ENCODE measurements at places on chromosomes 1 and 21.

DNA sequence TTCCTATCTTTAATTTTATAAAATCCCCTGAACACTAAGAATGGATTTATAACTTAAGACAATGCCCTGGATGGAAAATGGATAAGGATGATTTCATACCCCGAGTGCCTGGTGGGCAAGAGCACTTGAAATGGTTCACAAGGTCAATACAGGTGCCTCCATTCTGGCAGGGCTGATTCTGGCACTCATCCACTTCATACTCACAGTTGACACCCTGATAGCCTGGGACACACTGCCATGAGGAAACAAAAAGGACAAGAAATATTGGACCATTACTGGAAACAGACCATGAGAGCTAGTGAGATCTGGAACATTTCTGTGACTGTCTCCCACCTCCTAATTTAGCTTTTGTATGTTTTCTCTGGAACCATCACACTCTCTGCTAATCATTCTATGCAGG, 39.1 kb upstream of the ADAM30 start:
- DNase-seq, result no peak

DNA sequence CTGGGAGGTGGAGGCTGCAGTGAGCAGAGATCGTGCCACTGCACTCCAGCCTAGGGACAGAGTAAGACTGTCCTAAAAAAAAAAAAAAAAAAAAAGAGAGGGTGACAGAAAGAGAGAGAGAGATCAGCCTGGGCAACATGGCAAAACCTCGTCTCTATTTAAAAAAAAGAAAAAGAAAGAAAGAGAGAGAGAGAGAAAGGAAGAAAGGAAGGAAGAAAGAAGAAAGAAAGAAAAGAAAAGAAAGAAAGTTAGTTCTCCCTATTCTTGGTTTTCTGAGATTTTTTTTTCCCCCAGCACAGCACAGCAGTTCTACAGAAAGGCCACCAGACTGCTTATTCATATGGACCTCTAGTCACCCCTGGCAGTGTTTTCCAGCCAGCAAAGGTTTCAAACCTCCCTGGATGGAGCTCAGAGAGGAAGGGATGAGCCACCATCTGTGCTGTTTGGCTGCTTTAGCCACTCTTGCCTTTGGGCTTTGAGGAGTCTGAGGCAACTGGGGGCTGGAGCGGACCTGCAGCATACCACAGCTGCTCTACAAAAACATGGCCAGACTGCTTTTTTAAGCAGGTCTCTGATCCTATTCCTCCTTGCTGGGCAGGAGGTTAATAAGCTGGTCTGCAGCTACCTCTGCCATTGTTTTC, 10.6 kb downstream of the S100A6 start:
- no peak for DNase-seq

- no peak for DNase-seq
Measured at GRCh38 chr1:67557696-67558448, 127.1 kb upstream of the GADD45A start.

GRCh38 chr1:201015551-201016091, 7.9 kb downstream of the KIF21B start:
- no peak for DNase-seq

- DNase-seq, result no peak
Measured at GRCh38 chr1:87399701-87400100, 71.0 kb downstream of the LMO4 start.

- DNase-seq, result no peak
Measured at GRCh38 chr1:79497193-79497773, 490.8 kb upstream of the ADGRL4 start.

DNA sequence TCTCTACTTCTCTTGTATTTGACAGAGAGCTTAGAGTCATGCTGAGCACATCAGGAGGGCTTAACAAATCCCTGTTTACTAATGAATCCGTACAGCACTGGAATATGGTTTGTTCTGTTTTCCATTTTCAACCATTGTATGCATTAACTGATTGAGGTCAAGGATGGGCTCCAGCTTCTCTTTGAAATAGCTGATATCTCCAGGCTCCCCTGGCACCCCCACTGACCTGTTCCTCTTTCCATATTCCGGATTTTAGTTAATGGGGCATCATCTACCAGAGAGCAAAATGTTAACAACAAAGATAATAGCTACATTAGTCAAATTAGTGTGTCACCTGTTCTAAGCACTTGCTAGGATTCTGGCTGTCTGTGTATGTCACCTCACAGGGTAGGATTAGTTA, 57.6 kb downstream of the NENF start:
- no peak for DNase-seq

DNA sequence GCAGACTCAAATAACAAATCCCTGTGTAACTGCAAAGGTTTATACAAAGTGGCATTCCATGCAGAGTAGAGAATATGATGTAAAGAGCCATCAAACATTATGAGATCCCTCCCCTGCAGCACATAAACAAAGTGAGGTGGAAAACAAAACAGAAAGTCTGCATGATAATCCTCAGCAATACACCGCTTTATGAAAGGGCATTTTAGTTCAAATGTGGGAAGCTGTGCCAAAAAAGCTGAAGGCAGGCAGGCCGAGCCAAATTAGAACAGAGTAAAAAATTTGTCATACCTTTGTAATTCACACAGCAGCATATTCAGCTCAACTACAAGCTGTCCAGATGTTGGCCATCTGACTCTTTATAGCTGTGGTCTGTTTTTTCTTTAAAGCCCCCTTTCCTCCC, 113.5 kb downstream of the LHX9 start:
- no peak for DNase-seq

GRCh38 chr1:153670257-153670858, 435 bp downstream of the ILF2 start:
- DNase-seq, result no peak

GRCh38 chr1:227729144-227729880, 5.8 kb downstream of the JMJD4 start:
- no peak for DNase-seq

- DNase-seq, result no peak
Measured at GRCh38 chr21:43644071-43644470, 15.2 kb downstream of the HSF2BP start.

DNA sequence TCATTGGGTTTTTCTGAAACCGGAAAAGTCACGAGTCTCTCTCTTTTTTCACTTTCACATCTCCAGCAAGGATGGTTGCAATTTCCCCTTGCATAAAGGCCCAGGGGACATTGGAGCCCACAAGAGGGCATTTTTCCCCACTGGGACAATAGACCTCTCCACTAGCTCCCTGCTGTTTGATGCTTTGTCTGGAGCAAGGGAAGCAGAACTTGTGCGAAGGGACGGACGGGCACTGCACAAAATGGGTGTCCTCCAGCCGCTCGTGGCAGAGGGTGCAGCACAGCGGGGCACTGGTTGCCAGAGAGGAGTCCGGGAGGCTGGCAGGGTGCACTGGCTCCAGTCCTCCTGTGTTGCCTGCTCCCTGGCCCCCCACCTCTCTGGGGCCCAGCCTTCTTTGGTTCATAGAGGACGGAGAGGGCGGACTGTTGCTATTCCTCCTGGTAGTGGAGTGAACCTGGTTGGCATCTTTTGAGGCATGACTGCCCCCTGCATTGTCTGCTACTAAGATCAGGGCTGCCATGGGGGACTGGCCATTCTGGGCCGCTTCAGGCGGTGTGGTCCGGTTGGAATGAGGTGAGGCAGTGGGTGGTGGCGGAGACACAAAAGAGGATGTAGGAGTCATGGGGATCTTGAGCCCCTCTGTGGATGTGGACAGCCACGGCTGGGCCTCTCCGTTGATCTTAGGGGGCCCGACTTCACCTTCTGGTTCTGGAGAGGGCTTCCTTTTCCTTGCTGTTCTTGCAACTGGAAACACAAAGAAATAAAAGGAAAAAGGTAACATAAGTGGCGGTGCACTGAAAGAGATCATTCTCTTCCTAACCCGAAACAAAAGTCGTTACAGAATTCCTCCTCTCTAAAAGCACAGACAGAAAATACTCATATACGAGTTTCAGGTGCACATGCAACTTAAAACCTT, 2.6 kb downstream of the IRF2BP2 start:
- no peak for DNase-seq

DNA sequence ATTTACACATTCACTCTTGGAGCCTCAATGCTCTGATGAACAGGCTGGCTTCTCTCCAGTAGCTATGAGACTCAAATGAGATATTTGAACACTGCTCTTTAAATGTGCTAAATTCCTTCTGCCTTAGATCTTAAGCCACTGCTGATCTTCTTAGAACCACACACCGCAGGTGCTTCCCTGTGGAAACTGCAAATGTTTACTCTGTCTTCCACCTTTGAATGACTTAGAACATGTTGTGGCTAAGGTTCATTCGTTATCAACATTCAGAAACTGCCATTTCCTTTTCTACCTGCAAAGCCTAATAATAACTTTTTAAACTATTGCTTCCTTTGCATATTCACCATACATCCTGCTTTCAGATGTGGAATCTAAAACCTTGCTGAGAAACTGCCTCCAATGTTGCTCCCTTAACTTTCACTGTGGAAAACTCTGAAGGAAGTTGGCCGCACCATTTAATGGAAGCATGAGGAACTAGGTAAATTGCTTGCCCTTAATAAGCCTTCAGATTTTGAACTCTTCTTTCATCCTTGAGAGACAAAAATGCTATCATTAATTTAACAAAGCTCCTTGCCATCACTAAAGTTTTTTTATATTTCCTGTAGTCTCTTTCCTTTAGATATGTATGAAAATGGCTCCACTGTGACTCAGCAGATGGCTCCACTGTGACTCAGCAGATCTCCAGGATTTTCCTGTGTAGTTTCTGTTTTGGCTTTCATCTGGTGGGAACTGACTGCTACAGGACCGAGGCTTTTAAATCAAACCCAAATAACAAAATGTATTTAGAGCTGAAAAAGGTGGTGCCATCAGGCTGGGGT, 143.8 kb downstream of the TNFSF18 start:
- DNase-seq, result no peak

GRCh38 chr21:40662889-40663288, 184.1 kb downstream of the DSCAM start:
- DNase-seq, result no peak

DNA sequence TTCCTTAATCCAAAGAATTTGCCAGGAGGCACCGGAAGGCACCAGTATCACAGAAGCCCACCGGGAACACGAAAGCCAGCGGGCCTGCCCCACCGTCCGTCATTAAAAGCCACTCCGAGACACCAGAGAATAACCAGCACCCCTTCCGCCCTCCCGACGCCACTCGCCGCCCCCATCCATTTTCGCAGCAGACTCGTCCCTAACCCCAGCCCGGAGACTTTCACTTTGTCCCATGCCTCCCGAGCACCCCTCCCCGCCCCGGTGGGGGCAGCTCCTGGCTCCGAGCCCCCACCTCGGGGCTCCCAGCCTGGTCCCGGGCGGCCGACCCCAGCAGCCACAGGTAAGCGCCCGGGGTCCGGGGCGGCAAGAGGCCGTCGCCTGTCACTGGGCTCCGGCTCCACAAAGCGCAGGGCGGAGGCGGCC, 105.4 kb downstream of the SLC45A1 start:
- peak; percentile 35 for DNase-seq

- DNase-seq, result no peak
Measured at GRCh38 chr1:211781260-211781659, 49.3 kb downstream of the LPGAT1 start.

DNA sequence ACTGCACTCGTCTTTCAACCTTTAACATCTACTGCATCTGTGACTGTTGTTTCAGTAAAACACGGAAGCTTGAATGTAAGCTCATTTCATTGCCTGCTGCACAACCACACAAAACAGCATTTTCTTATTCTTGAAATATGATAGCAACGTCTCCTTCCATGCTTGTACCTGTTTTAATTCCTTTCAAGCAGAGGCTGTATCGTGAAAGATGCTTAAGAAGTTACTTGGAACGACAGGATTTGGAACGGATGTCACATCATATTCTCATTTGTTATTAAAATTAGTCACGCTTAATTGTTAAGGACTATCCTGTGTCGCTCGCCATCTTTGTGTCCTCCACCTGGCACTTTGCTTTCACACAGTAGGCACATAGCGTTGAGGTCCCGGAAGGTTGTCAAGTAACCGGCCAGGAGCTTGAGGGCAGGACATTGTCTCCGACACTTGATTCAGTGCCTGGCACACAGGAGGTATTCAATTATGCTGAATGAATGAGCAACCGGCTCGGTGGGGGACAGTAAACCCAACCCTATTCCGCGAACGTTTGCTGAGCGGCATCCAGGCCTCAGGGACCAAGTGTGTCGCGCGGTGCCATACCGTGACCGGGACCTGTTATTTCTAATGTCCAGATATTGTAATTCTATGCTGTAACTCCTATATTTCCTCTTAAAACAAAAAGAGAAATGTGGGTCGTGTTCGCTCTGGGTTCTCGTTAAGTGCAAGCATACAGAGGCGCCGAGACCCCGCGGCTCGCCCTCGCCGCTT, 499 bp upstream of the SH3GLB1 start:
- no peak for DNase-seq

DNA sequence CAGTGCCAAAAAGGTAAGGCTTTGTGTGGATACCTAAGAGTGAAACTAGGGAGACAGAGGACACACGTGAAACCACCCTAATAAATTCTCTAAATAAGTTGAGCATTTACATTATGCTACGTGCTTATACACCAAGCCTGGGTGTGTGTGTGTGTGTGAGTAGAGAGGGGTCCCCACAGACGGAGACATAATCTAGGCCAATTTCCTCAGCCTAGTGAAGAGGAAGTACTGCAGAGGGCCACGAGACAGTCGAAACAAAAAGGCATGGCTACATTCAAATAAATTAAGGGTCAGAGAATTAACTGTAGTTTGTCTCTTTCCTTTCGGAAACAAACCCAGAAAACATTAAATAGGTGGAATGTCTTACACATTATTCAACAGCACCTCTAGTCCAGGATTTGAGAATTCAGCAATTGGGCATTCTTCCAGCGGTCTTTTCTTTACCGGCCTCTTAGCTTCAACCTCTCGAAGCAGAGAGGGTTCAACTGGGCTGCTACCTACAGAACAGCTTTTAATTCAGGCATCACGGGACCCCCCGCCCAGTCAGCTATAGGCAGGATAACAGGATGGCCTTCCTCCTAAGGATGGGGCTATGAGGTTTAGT, 75.0 kb downstream of the DESI2 start:
- DNase-seq, result no peak

DNA sequence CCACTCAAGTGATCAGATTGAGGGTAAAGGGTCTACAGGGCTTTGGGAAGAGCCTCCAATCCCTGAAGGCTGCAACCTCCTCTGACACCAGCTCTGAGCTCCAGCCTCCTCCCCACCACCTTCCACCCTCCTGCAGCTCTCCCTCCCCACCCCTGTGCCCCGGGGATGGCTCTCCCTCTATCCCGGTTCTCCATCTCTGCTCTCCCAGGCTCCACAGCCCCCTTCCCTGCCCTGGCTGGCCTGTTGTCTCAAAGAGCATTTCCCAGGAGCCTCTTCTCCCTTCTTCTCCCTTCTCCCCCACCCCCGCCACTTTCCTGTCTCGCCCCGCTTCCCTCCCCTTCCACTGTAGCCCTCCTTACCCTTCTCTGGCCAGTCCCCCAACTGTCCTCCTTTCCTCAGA, 1.1 kb downstream of the PLEKHA6 start:
- no peak for DNase-seq

DNA sequence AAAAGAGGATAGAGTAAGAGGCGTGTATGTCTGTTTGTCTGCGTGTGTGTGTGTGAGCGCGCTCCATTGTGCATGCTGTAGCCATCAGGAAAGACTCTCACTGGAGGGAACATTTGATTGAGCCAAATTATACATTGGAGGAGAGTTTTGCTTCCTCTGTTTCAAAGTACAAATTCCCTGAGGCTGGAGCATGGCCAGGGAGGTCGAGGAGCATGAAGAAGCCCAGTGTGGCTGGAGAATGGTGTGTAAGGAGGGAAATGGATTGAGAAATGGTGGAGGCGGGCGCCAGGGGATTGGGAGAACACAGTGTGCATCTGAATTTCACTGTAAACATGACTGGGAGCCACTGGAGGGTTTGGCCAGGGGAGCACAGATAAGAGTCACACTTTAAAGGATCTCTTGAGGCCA, 22.1 kb upstream of the EFNA1 start:
- no peak for DNase-seq

GRCh38 chr1:117389284-117389683, 22.0 kb downstream of the MAN1A2 start:
- DNase-seq, result no peak
